ENCODE measurements at places on chromosomes 5 and 9.
A peak's percentile ranks its signal among the peaks of the same experiment; 100 is the strongest.

DNA sequence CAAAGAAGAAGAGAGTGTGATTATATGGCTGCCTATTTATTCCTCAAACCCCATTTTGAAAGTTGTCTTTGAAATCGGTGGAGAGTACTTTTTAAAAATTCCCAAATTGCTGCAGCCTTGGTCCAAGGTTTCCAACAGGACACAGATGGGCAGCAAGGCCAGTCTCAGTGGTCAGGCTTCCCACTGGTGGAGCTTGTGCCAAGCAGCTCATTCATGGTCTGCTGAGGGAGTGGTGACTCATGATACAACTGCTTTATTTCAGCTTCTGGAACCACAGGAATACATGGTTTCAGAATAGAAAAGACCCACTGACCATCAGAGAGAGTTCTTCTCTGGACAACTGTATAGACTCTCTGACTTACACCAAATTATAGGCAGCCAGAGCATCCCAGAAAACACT, 673.1 kb upstream of the KLF4 start:
- no peak for DNase-seq

DNA sequence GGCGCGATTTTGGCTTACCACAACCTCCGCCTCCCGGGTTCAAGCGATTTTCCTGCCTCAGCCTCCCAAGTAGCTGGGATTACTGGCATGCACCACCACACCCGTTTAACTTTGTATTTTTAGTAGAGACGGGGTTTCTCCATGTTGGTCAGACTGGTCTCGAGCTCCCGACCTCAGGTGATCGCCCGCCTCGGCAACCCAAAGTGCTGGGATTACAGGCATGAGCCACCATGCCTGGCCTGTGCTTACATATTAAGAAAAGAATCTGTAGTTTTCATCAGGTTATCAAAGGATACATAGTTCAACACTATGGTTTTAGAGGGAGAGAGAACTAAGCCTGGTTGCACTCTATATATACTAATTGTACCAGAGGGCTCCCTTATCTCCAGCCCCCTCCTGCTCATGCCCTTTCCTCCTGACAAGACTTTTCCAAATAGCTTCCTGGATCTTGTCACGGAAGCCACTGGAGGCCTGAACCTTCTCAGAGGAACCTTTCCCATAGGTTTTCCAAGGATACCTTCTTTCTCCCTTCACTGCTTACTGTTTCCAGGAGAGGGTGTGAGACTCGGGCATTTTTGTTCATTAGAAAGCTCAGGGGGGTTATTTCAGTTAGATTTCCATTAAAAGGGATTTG, 53.1 kb downstream of the SLC44A1 start:
- DNase-seq = no peak

- no peak for DNase-seq
Measured at GRCh38 chr5:112907166-112907631, 14.8 kb downstream of the REEP5 start.

DNA sequence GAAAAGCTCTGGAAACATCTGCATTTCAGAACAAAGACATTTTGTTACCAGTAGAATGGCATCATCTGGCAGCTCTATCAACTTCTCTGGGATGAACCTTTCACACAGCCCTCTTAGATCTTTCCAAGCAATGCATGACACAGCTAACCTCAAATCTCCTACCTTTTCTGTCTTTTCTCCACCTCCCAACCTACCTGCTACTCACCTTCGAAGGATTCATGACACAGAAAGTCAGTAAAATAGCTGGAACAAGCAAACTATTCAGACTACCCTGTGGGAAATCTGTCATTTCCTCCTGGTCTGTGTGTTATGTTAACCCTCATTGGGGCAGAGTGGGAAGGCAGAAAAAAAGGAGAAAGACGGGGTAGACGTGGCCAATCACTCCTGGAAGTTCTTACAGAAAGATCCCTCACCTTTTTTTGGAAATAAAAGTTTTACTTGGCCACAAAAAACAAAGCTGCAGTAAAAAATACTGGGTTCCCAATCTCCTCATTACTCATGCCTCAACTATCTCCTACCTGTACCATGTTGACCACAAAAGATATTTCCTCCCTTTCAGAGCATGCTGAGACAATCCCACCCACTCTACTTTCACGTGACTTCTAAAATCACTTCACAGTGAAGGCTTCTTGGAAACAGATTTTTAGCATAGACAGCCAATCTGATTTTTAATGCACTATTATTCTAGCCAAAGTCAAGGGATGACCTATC, 362.1 kb upstream of the RFX3 start:
- no peak for DNase-seq

DNA sequence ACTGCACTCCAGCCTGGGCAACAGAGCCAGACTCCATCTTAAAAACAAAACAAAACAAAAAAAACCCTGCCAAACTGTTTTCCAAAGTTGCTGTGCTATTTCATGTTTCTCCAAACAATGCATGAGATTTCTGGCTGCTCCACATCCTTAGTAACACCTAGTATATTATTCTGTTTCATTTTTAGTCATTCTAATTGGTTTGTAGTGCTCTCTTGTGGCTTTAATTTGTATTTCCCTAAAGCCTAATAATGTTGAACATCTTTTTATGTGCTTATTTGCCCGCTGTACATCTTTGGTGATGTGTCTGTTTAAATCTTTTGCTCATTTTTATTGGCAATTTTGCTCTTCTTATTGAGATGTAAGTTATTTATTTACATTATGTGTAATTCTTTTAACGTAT, 18.4 kb upstream of the TTC1 start:
- no peak for DNase-seq

GRCh38 chr5:168348084-168348414, 56.6 kb downstream of the WWC1 start:
- DNase-seq = peak; percentile 42

Measured in colonic mucosa (tissue), 4 donors.